ENCODE measurements at places on chromosomes 16 and 17. TPM values are rescaled to one million over a fixed set of nuclear protein-coding genes. Genes with fewer than 3 reads are reported as not detected.

DHRS7C gene
- 112 TPM for polyA plus RNA-seq

C17orf67 gene
- polyA plus RNA-seq: 0.16 TPM

PYY gene
- polyA plus RNA-seq: not detected

C17orf107 gene
- polyA plus RNA-seq: 0.03 TPM

MYH3 gene
- 1.9 TPM for polyA plus RNA-seq

KRTAP4-11 gene
- polyA plus RNA-seq: not detected

FOXF1 gene
- polyA plus RNA-seq: 0.01 TPM

NEUROD2 gene
- polyA plus RNA-seq: not detected

TBC1D3B gene
- 1.5 TPM for polyA plus RNA-seq

DUSP14 gene
- 9.4 TPM for polyA plus RNA-seq

KRTAP4-3 gene
- polyA plus RNA-seq: not detected

PERCC1 gene
- not detected for polyA plus RNA-seq

LRRC37A gene
- 1.3 TPM for polyA plus RNA-seq

MT1M gene
- 21.8 TPM for polyA plus RNA-seq

HYDIN gene
- polyA plus RNA-seq: 0.16 TPM

TMEM204 gene
- polyA plus RNA-seq: 12.0 TPM

GRAP gene
- polyA plus RNA-seq: 1.9 TPM

SOX15 gene
- polyA plus RNA-seq: 0.20 TPM

GPR179 gene
- polyA plus RNA-seq: 0.07 TPM

CEP295NL gene
- polyA plus RNA-seq: not detected

ITGAX gene
- polyA plus RNA-seq: 0.70 TPM

SHISA6 gene
- polyA plus RNA-seq: 0.32 TPM

ADAP2 gene
- polyA plus RNA-seq: 1.0 TPM

SLC16A11 gene
- polyA plus RNA-seq: 1.2 TPM

ERN1 gene
- 2.8 TPM for polyA plus RNA-seq

IKZF3 gene
- 0.14 TPM for polyA plus RNA-seq

TMEM92 gene
- polyA plus RNA-seq: not detected

STARD3 gene
- polyA plus RNA-seq: 47.9 TPM

CBFA2T3 gene
- polyA plus RNA-seq: 6.0 TPM

SMARCD2 gene
- 15.4 TPM for polyA plus RNA-seq

SCARF1 gene
- polyA plus RNA-seq: 4.1 TPM

ALOX12 gene
- not detected for polyA plus RNA-seq

TLCD3B gene
- polyA plus RNA-seq: 0.62 TPM

TOX3 gene
- polyA plus RNA-seq: 0.03 TPM

TEX14 gene
- 0.06 TPM for polyA plus RNA-seq

PNMT gene
- 6.0 TPM for polyA plus RNA-seq

KRT32 gene
- not detected for polyA plus RNA-seq

CDH13 gene
- polyA plus RNA-seq: 6.1 TPM

KRTAP2-3 gene
- not detected for polyA plus RNA-seq

KCNG4 gene
- polyA plus RNA-seq: not detected

HASPIN gene
- polyA plus RNA-seq: 2.7 TPM

KCNJ12 gene
- polyA plus RNA-seq: 13.6 TPM

TNS4 gene
- not detected for polyA plus RNA-seq

PVALEF gene
- polyA plus RNA-seq: not detected

CCDC40 gene
- 0.51 TPM for polyA plus RNA-seq

DHX38 gene
- polyA plus RNA-seq: 32.8 TPM

CRYBA1 gene
- not detected for polyA plus RNA-seq

UBE2Z gene
- 22.0 TPM for polyA plus RNA-seq

RGS9 gene
- 0.33 TPM for polyA plus RNA-seq

NXN gene
- 92.5 TPM for polyA plus RNA-seq

ASGR1 gene
- polyA plus RNA-seq: 0.21 TPM

CNTNAP1 gene
- polyA plus RNA-seq: 1.1 TPM

CD300E gene
- 0.09 TPM for polyA plus RNA-seq

SMIM36 gene
- polyA plus RNA-seq: not detected

SLC16A6 gene
- polyA plus RNA-seq: 0.86 TPM

HSD3B7 gene
- polyA plus RNA-seq: 4.1 TPM

CDH8 gene
- polyA plus RNA-seq: 0.21 TPM
